Activated naive CD8-positive, alpha-beta T cell treated with anti-CD3 and anti-CD28 coated beads for 36 hours (primary cell): ENCODE measurements at places on chromosomes 6 and 20.

DNA sequence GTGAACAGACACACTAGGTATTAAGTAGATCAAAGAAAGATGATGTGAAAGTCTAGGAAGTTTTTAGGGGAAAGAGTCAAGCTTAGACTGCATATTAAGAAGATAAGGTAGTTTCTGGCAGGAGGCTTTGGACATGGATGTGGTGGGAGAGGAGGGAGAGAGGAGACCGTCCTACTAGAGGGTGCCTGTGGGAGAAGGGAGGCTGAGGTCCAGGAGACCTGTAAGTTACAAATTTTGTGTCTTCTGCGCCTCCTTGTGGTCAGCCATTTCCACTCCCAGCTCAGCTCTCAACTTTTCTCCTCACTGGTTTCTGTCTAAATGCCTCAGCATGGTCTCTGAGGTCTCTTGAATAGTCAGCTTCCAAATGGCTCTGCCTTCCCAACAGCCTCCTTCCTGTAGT lies 193.5 kb downstream of the UNC5CL start:
- peak; percentile 5 for DNase-seq

DNA sequence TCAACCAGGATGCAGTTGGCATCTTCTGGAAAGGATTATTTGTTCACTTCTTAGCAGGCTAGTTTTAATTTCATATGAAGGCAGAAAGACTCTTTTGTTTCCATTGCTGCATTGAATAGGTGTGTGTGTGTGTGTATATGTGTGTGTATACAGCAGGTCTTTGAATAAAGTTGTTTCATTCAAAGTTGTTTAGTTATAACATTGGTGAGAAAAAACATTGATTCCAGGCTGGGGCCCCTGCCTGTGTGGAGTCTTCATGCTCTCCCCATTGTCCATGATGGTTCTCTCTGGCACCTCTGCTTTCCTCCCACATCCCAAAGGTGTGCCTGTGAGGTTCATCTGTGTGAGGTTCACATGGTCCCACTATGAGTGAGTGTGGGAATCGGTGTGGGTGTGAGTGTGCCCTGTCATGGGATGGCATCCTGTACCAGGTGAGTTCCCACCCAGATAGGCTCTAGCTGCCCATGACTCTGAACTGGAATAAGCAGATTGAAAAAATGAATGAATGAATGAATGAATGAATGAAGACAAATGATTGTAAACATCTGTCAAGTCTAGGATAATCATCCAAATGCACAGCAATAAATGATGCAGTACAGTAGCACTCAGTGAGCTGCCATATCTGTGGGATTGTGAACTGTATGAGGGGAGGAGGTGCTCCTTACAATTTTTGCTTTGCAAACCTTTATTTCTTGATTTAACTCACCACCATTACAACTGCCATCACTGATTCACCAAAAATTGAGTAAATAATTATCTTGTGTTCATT lies 156.0 kb downstream of the ADGRG6 start:
- DNase-seq: no peak

GRCh38 chr20:44725837-44726236 lies 10.7 kb downstream of the CCN5 start:
- DNase-seq: no peak

GRCh38 chr6:104784884-104785283 lies 74.8 kb downstream of the HACE1 start:
- DNase-seq: no peak

GRCh38 chr6:5095236-5095635 lies 10.1 kb downstream of the PPP1R3G start:
- no peak for DNase-seq

DNA sequence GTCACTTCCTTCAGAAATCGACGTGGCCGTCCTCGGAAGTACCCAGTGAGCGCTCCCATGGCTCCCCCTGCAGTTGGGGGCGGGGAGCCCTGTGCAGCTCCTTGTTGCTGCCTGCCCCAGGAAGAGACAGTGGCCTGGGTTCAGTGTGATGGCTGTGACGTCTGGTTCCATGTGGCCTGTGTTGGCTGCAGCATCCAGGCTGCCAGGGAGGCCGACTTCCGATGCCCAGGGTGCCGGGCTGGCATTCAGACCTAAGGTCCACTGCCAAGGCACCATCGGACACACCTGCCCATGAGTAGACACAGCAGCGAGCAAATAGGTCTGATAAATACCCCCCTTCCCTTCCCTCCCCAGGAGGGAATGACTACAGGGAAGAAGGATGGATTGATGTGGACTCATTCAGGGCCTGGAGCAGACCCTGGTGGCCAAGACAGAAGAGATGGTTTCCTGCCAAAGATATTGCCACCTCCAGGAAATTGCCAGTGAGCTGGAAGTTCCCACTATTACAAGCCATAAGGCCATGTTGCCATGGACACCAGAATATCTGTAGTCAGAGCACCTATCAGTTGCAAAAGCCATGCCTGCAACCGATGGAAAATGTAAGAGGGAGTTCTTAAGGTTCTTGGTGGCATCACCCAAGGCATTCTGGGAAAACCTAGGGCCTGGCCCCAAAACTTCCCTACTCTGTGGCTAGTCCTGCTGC lies 4.2 kb downstream of the TCF19 start:
- no peak for DNase-seq

DNA sequence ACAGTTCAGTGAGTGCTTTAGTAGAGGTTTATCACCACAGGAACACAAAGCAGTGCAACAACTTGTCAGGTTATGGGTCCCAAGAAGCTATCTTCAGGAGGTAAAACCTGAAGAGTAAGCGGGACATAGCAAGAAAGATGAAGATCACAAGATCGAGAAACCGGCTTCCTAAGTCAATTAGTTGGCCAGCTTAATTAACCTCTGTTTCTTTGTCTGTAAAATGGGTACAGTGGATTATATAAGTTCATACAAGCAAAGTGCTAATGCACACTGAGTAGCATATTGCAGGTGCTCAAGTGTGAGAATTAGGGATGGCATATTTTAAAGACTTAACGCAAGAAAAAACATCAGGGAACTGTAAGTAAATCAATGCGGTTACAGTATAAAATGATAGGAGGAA lies 12.5 kb downstream of the FBXO30 start:
- DNase-seq: no peak

DNA sequence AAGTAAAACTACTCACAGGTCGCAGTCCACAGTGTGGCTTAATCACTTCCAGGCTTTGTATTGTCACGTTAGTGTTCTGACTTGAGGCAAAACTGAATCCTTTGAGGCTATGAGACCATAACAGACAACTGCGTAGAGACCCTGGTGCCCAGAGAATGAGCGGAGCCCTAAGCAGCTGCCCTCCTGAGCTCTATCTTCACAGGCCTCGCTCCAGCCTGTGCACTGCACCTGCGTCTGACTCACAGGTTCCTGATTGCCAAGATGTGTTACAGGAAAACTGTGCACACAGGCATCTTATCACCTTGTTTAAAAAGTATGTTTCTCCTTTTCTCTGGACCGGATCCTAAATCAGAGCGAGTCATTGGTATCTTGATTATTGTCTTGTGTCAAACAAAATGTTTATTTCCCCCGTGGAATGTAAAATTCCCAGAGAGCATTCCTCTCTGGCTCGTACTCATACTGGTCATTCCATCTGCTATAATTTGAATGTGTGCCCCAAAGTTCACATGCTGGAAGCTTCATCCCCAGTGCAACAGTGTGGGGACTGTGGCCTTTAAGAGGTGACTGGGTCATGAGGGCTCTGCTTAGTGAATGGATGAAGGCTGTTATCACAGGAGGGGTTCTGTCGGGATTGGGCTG lies 25.7 kb downstream of the PRR18 start:
- no peak for DNase-seq

- no peak for DNase-seq
These were observed 141.7 kb downstream of the MTFR2 start for GRCh38 chr6:136108361-136108945.

GRCh38 chr6:131281471-131282270 lies 146.4 kb downstream of the AKAP7 start:
- DNase-seq: peak; percentile 35

DNA sequence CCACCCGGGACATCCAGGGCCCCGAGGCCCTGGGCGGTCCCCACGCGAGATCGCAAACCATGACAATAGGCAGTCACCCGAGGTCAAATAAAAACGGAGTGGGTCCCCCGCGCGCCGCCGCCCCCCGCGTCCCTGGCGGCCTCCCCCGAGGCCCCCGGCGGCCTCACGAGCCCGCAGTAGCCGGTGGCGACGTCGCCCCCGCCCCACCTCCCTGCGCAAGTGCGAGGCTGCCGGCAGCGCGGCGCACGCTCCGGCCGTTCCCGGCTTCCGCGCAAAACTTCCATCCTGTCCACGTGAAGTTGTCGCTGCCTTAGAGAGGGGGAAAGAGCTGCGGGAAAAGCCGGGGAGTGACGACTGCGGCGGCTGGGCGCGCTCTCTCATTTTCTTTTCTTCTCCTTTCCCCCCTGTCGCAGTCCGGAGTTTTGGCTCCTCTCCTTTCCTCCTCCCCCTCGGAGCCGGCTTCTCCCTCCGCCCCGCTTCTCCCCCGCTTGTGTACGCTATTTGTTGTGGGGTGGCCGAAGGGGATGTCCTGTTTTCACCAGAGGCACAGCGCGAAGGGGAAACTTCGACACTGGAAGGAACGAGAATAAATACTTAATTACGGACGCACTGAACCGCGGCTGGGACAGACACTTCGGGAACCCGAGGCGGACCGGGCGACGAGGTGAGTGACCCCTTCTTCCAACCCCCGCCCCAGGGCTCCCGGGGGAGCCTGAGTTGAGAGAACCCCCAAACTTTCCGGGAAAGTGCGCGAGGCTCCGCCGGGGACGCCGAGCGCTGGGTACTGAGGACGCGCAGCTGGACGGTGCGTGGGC lies at the start of gene EYA4:
Gene EYA4, plus strand, starts transcription at position 272 of the 815 bp plus-strand sequence. CDS start 33,424 bp downstream, outside the sequence.
- no peak for DNase-seq

DNA sequence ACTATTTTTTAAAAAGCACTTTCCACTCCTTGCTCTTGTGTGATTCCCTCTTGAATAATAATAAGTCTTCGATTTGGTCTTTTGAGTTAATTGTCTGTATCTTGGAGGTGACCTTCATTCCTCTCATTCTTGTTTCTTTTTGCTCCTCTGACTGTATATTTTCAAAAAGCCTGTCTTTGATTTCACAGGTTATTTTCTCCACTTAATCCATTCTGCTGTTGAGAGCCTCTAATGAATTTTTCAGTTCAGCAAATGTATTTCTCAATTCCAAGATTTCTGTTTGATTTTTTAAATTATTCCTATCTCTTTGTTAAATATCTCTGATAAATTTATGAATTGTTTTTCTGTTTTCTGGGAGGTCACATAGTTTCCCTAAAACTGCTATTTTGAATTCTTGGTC lies 21.7 kb upstream of the KIAA1586 start:
- DNase-seq: no peak

GRCh38 chr20:33838035-33838864 lies 27.1 kb downstream of the CHMP4B start:
- DNase-seq: no peak

GRCh38 chr6:20432692-20433091 lies 31.0 kb downstream of the E2F3 start:
- DNase-seq: no peak

GRCh38 chr6:13099771-13100170 lies 228.6 kb downstream of the TBC1D7 start:
- no peak for DNase-seq

DNA sequence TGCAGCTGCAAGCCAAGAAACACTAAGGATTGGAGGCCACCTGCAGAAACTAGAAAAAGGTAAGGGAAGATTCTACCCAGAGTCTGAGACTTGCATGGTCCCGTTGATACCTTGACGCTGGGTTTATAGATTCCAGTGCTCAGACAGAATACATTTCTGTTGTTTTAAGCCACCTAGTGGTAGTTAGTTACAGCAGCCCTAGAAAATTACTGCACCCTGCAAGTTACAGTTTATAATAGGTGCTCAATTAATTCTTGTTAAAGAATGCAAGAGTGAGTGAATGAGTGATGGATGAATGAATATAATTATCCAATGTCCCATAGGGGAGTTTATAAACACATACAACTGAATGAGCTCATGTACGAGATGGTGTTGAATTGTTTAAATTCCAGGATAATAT lies 453.1 kb upstream of the SLC35B3 start:
- DNase-seq: no peak

DNA sequence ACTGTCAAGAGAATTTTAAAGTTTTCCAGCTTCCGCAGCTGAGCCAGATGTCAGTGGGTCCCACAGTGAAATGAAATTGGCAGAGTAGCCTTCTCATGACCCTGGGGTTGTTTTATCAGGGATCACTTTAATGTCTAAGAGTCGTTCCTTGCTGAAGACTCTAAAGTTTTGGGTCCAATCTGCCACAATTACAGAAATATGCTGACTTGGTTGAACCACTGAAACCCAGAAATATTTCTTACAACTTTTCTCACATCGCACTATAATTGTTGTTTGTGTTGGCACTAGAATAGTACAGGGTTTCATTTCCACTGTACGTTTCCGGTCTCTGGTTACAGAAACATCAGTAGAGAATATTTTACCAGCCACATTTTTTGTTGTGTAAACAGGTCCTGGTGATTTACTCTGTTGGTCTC lies 109.0 kb downstream of the HMGCLL1 start:
- no peak for DNase-seq

DNA sequence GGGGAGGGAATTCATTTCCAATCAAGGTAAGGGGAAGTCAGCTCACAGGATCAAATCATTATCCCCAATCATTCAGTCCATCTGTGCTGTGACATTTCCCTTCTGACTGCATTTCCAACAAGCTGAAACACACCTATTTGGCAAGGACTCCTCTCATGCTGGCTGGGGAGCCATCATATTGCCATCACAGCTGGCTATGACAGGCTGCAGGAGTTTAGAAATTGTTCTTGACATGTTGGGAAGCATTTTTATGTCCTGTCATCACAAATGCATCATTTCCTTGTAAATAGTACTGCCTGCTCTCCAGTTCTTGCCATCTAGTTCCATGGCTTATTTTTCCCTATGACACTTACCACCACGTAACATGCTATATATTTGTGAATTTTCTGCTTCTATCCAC lies 113.9 kb upstream of the TMEM170B start:
- DNase-seq: no peak

GRCh38 chr6:43973357-43973756 lies 153.9 kb downstream of the MRPL14 start:
- no peak for DNase-seq

DNA sequence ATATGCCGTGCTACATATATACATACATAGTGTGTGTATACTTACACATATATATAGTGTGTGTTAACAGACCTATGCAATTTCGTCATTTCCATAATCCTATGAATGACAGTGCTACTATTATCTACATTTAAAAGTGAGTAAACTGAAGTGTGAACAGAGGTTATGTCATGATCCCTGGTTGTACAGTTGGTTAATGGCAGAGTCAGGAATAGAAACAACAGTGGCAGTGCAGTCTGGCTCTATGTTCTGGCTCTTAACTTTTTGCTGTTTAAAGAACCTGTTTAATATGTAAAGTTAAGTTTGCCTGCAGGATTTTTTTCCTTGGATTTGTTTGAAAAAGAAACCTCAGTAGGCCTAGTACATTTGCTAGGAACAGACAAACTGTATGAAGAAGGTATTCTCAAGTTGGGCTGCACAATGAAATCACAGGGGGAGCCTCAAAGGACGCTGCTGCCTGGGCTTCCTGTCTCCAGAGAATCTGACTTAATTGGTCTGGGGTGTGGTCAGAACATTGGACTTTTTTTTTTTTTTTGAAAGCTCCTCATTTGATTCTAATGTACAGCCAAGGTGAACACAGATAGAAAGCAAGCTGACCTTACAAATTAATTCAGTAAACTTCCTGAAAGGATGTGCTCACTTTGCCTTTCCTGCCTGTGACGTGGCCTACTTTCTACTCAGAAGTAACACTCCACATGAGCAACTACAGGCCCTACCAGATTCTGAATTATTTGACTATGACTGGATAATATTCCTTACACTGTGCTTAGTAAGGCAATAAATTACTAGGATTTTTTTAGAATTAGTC lies 29.4 kb downstream of the PLCB1 start:
- DNase-seq: no peak

GRCh38 chr20:20366876-20367574 lies 879 bp upstream of the INSM1 start:
- DNase-seq: no peak

GRCh38 chr6:148760258-148760534 lies 13.4 kb downstream of the UST start:
- no peak for DNase-seq
